Activated naive CD8-positive, alpha-beta T cell treated with anti-CD3 and anti-CD28 coated beads, Interleukin-2, amount 50 U/mL, for 16 hours (primary cell): ENCODE measurements at places on chromosomes 5 and 9.

DNA sequence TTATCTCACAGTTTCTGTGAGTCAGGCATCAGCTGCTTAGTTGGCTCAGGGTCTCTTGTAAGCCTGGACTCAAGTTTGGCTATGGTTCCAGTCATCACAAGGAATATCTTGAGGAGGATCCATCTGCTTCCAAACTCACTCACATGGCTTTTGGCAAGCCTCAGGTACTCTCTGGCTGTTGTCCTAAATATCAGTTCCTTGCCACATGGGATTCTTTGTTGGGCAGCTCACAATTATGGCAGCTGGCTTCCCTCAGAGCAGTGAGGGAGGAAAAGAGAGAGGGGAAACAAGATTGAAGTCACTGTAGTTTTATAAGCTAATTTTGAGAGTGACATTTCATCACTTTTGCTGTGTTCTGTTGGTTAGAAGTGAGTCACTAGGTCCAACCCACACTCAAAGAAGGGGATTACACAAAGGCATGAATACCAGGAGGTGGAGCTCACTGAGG is 144.5 kb downstream of the GCNT1 start:
- DNase-seq: no peak

DNA sequence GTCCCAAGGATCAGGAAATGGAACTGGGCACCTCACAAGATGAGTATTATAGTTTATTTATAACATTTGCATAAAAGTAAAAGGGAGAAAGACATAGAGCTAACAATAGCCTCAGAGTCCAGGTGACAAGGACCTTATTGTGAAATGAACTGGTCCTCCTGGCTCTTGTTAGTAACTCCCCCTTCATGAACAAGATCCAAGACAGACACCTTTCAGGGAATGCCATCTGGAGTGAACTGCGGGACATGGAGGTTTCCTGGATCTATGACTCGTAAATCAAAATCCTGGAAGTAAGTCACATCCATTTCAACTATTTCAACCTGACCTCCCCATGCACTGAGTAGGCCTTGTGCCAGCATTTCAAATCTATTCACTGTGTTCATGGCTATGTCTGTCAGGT is 129.5 kb upstream of the GAS1 start:
- no peak for DNase-seq

GRCh38 chr9:130343445-130343918 is 77.9 kb downstream of the HMCN2 start:
- no peak for DNase-seq

DNA sequence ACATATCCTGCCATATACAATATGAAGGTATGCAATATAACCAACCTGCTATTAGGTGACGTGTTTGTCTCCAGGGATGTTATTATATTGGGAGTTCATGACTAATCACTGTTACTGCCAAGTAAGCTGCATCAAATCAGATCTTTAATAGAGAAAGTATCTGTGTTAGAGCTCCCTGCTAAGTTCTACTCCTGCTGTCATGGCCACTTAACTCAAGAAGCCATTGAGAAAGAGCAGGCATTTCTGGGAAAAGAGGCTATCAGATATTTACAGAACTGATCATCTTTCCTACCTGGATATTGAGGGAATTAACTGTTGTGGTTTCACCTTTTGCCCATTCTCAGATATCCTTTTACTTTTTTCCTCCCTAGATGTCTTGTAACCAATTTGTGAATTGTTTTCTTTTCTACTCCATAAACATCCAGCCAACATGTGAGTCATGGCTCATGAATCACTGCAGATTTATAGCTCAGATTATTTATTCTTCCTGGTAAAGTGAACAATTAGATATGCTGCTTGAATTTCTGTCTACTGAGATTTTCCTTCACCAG is 634.8 kb upstream of the FAM174A start:
- DNase-seq: no peak

DNA sequence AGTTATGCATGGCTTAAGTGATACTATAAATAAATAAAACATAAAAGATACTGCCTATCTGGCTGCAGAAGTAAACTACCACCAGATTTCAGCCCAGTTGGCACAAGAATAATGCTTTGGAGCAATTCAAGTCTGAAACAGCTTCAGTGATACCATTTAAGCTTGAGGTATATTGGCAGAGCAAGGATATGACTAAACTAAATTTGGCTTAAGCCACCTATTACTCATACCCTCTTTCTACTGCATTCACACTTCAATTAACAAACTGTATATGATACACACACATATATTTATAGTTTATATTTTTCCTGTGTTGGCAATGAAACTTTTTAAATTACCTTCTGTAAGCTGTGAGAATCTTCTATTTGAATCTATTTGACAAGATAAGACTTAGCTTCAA is 431.9 kb downstream of the ANXA1 start:
- no peak for DNase-seq

GRCh38 chr5:16854351-16854750 is 81.7 kb downstream of the MYO10 start:
- no peak for DNase-seq

DNA sequence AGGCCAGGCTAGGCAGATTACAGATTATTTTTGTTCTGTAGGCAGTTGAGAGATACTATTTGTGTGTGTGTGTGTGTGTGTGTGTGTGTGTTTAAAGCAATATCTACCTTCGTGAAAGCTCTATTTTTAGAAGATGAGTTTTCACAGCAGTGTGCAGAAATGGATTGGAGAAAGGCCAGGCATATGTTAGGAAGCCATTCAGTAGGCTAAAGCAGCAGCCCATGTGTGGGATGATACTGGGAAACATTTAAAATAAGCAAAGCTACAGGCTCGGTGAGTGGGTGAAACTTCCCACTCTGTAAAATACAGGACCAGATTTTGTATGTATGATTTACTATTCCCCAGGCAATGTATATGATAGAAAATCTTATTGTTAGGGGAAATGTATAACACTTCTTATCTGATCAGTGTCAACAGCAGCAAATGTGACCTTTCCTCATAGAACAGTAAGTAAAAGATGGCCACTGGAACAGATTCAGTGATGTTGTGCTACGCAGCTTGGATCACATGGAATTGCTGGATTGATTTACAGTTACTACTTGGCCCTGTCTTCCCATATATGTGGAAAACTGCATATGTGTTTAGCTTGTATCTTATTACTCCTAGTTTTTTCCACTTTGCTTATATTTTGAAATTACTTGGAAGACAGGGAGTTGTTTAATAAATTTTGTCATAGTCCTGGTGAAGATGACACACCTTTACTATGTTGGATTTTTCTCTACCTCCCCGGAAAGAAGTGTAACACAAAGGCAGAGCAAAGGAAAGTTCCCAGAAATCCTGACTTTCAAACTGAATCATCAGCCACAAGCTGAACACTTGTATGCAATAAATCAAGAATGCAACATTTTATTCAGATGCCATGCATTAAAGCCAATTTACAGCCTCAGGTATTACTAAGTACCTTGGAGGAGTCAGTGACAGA is 1077.7 kb upstream of the SEMA6A start:
- no peak for DNase-seq

- no peak for DNase-seq
Observed at GRCh38 chr5:94505327-94506068, 112.9 kb downstream of the KIAA0825 start.

- no peak for DNase-seq
Observed at GRCh38 chr5:102965653-102966052, 154.3 kb downstream of the GIN1 start.

DNA sequence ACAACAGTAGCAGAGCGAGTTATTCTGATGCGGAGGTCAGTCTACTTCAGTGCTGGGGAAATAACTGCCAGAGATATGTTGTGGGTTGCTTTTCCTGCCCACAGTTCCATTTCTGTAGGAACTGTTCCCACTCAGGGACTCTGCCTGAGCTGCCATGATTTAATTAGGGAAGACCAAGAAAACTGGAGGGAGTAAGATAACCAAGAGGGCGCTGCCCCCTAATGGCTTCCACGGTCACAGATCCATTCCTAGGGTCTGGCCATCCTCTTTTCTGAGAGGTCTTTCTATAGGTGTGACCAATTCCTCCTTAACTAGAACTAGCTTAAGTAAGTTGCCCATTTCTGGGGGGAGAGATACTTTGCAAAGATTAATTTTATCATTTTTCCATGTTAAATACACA is 125.9 kb downstream of the APBA1 start:
- DNase-seq: no peak

- DNase-seq: no peak
Observed at GRCh38 chr5:81125959-81126358, 107.2 kb upstream of the CKMT2 start.

GRCh38 chr9:91856419-91856818 is 93.6 kb downstream of the ROR2 start:
- DNase-seq: no peak

DNA sequence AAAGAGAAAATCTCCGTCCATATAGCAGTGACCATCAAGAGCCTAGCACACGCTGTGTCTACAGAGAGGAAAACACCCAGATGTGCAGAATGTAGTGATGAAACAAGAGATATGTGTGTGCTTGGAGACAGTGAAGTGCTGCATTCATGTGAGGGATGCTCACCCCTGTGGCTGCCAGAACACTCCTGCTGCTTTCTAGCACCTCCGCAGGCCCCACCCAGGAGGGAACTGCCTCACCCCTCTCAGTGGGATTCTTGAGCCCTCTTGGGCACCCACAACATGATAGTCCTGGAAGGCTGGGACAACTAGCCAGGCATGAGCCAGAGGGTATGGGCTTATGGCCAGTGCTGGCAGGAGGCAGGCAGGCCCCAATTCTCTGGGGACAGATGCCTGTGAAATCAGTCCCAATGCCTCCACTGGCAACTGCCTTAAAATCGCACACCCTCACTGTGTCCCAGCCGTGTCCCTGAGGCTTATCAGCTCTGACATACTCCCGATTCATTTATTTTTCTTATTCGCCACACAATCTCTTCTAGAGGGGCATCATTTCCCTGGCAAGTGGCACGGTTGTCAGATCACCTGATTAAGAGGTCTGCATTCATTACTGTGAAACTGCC is 73.2 kb upstream of the FSTL4 start:
- DNase-seq: no peak

DNA sequence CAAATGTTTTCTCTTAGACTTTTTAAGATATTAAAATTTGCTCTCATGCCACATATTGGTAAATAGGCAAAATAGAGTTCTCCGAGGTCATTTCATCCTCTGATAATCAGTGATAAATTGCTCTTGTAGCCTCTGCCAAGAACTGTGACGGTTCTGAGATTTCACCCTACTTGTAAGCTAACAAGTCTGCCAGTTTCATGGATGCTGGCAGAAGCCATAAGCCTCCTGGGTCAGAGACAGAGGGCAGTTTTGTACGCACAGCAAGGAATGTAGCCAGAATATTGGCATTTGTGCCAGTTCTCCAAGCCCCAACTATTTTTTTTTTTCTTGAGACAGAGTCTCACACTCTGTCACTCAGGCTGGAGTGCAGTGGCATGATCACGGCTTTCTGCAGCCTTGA is 945.0 kb upstream of the WWC1 start:
- DNase-seq: no peak

- no peak for DNase-seq
Observed at GRCh38 chr9:72786948-72787347, 165.9 kb downstream of the ALDH1A1 start.

- no peak for DNase-seq
Observed at GRCh38 chr5:117182104-117182503, 607.5 kb upstream of the SEMA6A start.

DNA sequence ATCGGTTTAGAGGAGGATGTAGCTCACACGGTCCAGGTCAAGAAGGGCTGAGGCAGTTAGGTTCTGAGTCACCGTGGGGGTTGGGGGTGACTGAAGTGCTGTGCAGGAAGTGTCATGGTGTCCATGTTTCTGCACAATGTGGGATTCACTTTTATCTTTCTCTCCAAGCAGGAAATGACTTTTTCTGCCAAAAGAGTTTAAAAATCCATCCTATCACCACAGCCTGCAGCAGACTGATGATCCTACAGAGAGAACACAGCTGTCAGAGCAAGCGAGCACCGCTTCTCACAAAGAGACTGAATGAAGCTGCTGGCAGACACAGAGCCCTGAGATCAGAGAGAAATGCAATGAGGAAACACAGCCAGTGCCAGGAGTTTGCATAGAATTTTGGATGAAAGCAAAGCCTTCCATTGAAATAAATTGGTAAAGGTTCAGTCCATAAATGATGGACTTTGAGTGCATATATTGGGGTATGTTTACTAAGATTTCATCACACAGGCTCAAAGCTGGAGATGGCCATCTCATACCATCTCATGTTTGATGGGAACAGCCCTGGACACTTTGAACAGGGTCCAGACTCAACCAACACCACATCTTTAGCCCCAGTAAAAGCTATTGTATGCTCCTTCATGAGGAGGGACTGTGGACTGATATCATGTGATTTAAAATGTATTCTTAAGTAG is 213.9 kb upstream of the FBXL7 start:
- no peak for DNase-seq

DNA sequence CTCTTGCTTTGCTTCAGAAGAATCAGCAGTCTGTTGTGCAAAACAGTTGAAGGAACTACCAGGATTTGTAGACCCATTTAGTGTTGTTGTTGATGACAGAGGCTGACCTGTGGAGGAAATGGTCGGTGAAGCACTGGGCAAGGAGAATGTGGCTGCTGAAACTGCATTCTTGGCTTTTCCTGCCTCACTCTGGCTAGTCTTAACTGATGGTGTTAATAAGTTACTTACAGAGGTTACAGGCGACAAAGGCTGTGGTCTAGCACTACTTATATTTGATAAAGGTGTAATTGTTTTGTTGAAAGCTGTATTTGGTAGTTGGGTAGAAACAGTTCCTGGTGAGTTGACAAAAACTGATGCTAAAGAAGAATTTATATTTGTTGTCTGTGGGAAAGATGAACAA is 31.5 kb downstream of the MLANA start:
- no peak for DNase-seq

- no peak for DNase-seq
Observed at GRCh38 chr5:175418251-175418650, 25.7 kb downstream of the DRD1 start.

DNA sequence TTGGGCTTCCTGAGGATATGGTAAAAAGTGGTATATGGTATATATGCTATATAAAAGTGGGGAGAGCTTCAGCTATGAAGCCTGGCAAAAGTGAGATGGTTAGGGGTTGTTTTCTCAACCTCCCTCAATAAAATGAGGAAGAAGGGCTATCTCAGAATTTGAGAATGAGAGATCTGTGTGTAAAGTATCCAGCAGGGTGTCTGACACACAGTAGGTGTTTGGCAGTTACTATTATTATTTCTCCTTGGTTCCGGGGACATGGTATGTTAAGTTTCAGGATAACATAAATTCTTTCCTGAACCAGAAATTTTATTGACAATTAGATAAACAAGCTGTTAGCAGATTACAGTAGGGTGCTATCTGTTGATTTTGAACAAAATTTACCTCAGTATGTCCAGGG is 94.1 kb downstream of the DENND1A start:
- DNase-seq: no peak

- DNase-seq: no peak
Observed at GRCh38 chr9:134950386-134951210, 32.9 kb upstream of the FCN1 start.

GRCh38 chr9:133423216-133423615 is 1.0 kb downstream of the ADAMTS13 start:
- DNase-seq: no peak

GRCh38 chr5:103487822-103488493 is 74.6 kb downstream of the NUDT12 start:
- DNase-seq: no peak
